Fibroblast of skin of right quadriceps (primary cell): ENCODE measurements at places on chromosomes 1 and 21.

GRCh38 chr1:89087241-89087640 is 22.2 kb upstream of the GBP1 start:
- DNase-seq = peak; percentile 22

DNA sequence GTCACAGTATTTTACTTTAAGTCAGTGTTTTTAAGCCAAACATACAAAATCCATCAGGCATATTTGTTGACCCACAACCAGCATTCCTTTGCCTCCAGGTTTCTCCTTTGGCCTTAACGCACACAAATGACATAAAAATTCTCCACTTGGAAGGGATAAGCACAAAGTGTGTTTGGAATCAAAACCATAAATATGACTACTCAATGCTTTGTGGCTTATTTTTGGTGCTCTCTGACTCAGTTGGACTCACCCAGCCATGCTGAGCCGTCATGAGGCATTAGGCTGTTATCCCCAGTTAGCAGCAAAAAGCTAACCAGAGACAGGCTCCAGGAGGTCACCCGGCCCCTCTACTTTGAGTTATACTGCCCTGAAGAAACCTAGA is 948 bp downstream of the PRUNE1 start:
- DNase-seq = peak; percentile 48

GRCh38 chr1:150165622-150166612 is 16.2 kb downstream of the PLEKHO1 start:
- peak; percentile 64 for DNase-seq

- DNase-seq = peak; percentile 33
Observed at GRCh38 chr1:89781494-89782126, 39.2 kb upstream of the LRRC8D start.

DNA sequence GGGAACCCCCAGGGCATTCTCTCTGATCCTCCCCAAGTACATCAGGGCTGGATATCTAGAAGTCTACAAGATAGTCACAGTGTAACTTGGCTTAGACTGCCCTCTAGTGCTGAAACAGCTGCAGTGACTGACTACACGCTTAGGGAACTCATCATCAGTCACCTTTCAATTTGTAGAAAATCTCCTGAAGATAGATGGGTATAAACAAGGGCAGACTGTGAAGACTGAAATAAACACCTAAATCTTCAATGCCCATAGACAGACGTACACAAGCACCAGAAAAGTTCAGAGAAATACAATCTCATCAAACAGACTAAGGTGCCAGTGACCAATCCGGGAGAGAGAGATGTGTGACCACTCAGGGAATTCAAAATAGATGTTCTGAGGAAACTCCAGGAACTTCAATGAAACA is 46.6 kb downstream of the PACC1 start:
- DNase-seq = peak; percentile 70

- DNase-seq = peak; percentile 70
Observed at GRCh38 chr1:223819730-223820514, 25.8 kb downstream of the TP53BP2 start.

DNA sequence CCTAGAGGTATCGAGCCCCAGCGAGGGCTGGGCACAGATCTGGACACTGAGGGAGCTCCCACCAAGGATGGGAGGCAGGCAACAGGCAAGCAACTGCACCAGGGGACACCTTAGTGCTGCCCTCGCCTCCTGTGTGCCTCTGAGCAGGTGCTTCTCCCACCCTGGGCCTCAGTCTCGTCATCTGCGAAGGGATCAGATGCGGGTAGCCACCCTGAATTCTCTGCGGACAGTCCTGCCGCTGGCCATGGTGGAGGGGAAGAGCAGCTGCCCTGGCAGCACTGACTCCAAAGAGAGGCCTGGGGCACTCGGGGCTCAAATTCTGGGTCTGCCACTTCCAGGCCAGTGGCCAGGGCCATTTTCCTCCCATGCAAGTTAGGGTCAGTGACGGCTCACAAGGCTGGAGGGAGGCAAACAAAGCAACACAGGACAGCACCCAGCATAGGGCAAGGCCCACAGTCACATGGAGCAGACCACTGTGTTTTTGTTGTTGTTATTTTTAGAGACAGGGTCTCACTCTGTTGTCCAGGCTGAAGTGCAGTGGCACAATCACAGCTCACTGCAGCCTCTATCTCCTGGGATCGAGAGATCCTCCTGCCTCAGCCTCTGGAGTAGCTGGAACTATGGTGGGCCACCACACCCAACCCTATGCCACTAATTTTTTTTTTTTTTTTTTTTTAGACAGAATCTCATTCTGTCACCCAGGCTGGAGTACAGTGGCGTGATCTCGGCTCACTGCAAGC is 7.1 kb upstream of the SDC3 start:
- no peak for DNase-seq

- DNase-seq = no peak
Observed at GRCh38 chr1:17108786-17109185, 10.5 kb downstream of the PADI2 start.

DNA sequence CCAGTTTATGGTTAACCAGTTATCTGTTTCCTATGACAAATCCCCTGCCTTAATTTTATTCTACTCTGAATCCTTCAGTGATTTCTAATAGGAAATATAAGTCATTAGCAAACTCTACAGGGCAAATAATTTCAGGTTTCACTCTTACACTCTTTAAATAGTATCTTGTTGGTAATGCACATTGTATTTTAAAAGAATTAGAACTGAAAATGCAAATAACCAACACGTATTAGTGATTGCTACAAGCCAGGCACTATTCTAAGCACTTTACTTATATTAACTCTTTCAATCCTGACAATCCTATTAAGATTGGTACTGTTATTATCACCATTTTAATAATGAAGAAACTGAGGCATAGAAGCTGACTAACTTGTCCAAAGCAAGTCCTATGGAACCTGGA is 48.3 kb upstream of the LHX8 start:
- DNase-seq = no peak

DNA sequence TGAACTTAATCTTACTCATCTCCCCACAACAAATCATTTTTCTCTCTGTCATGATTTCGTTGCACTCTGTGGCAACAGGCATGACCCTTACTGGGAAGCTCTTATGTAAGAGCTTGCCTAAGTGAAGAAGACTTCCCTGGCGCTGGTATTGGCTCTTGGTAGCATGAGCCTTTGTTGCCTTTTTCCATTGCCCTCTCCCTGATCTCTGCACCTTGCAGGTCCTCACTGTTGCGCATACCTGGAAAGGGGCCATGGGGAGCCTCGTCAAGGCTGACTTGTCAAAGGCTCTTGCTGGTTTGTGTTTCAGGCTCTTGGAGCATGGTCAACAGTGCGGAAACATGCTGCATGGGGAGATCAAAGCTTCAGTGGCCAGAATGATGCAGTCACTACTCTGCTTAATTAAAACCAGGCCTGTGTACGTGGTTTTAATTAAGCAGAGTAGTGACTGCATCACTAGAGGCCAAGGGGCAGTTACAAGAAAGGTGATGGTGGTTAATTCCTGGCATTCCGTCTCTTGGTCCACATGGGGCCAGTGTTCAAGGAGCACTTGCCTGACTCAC is 141.3 kb downstream of the SPATA46 start:
- peak; percentile 86 for DNase-seq

GRCh38 chr1:189021577-189021976 is 1456.1 kb downstream of the BRINP3 start:
- DNase-seq = no peak

DNA sequence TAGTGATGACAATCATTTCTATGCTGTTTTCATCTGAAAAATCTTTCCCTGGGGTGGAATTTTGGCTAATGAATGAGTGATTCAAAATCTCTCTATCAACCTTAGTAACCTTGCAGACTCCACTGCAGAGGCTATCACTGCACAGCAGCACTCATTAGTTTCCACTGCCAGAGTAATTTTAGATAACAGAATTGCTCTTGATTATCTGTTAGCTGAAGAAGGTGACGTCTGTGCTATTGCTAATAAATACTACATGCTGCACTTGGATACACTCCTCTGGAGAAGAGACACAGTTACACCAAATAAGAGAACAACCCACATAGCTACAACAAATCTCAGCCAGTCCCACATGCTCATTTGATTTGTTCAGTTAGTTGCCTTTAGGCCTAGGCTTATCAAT is 1348.4 kb downstream of the NCAM2 start:
- no peak for DNase-seq

DNA sequence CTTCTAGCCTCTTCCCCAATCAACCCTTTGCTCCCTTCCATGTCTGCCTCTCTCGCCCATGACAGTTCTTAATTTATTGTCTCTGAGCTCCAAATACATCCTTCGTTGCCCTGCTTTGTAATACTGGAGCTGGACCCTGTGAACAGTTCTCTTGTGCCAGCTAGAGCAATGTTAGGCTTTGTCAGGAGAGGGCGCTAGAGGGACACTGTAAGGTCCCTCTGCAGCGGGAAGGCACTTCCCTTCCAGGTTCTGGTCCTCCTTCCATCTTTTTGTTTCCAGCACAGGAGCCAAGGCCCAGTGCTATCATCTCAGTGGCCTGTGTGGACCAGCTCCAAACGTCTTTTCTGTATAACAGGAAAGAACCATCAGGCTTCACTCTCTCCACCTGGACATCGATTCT is 95.9 kb downstream of the PTPRU start:
- DNase-seq = peak; percentile 29

GRCh38 chr21:31410499-31411131 is 66.6 kb upstream of the TIAM1 start:
- DNase-seq = no peak

DNA sequence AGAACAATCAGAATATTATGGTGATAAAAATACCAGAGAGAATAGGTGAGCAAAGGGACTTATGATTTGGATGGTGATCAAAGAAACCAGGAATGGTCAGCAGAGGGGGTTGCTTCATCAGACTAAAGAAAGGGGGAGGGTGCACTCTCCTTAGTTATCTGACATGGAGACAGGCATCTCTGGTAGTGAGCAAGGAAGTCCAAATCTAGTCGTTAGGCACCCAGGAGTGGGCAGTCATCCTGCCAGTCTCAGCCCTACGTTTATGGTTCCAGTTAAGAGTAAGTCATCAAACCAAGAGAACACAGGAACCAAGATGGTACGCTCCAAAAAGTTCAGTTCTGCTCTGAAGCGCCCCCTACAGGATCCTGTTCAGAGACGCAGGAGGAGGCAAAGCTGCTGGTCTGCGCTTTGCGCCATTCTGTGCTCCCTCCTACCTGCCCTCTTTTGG is 28.6 kb downstream of the EBNA1BP2 start:
- no peak for DNase-seq

GRCh38 chr1:155011437-155012025 is 8.9 kb downstream of the ZBTB7B start:
- DNase-seq = no peak

- DNase-seq = peak; percentile 82
Observed at GRCh38 chr1:55717111-55717510, 501.9 kb upstream of the USP24 start.

GRCh38 chr1:183883623-183884022 is 78.7 kb downstream of the RGL1 start:
- DNase-seq = peak; percentile 64

GRCh38 chr1:230334447-230334837 is 91.7 kb downstream of the PGBD5 start:
- no peak for DNase-seq

DNA sequence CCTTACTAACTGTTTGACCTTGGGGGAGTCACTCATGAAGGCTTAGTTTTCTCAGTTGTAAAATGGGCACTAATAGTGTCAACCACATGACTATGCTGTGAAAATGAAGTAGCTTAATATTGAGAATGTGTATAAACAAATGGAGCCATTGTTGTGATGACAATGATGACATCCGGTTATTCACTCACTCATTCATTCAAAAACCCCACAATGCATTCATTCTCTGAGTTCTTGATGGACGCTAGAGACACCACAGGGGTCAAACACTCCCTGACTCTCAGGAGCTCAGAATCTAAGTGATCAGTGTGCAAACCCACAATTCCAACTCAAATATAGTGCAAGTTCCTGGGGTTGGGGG is 138.9 kb downstream of the FOXD2 start:
- no peak for DNase-seq

- DNase-seq = peak; percentile 73
Observed at GRCh38 chr1:219189021-219189824, 15.5 kb downstream of the LYPLAL1 start.

DNA sequence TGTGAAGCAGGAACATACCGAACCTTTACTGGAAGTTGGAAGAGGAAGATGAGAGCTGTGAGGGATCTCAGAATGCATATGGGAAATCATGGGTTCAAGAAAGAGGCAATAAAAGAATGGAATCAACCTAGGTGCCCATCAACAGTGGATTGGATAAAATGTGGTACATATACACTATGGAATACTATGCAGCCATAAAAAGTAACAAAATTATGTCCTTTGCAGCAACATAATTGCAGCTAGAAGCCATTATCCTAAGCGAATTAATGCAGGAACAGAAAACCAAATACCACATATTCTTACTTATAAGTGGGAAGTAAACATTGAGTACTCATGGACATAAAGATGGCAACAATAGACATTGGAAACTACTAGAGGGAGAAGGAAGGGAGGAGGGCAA is 40.4 kb downstream of the NIBAN1 start:
- DNase-seq = no peak

GRCh38 chr1:65791801-65792668 is 660 bp upstream of the PDE4B start:
- DNase-seq = peak; percentile 8

GRCh38 chr1:113226148-113226547 is 153.2 kb downstream of the LRIG2 start:
- DNase-seq = no peak

GRCh38 chr1:224609333-224609732 is 6.8 kb upstream of the CNIH3 start:
- peak; percentile 42 for DNase-seq

- no peak for DNase-seq
Observed at GRCh38 chr1:53992085-53992874, 25.7 kb downstream of the LDLRAD1 start.

- peak; percentile 10 for DNase-seq
Observed at GRCh38 chr1:190738317-190738716, 260.7 kb upstream of the BRINP3 start.

GRCh38 chr1:168112673-168113305 is 23.9 kb downstream of the GPR161 start:
- DNase-seq = peak; percentile 74

GRCh38 chr1:2611031-2611501 is 21.8 kb downstream of the MMEL1 start:
- no peak for DNase-seq

GRCh38 chr1:119767486-119767885 is 1.2 kb downstream of the HMGCS2 start:
- DNase-seq = peak; percentile 30

GRCh38 chr21:37204580-37204979 is 62.6 kb downstream of the VPS26C start:
- no peak for DNase-seq

DNA sequence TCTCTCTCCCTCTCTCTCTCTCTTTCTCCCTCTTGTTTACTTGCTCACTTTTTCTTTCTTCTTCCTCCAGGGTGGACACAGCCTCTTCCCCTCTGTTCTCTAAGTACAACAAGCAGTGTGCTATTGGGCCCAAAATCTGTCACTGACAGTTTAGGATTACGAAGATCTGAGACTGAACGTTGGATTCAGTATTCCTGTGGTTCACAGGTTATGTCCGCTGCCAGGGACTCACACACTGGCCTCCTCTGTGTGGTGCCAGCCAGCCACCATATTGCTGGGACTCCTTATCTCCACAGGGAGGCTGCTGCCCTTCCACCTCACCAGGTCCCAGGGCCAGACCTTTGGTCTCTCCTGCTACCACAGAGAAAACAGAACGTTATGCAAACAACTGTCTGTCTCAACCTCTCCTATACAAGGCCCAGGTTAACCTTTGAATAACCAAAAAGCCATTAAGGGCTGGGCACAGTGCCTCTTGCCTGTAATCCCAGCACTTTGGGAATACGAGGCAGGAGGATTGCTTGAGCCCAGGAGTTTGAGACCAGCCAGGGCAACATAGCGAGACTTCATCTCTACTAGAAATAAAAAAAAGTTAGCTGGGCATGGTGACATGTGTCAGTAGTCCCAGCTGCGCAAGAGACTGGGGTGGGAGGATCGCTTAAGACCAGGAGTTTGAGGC is 171.9 kb upstream of the RAB4A start:
- no peak for DNase-seq

- DNase-seq = no peak
Observed at GRCh38 chr1:24872061-24872850, 57.8 kb downstream of the RUNX3 start.
